ENCODE measurements at places on chromosomes 1 and 21. TPM values are rescaled to one million over a fixed set of nuclear protein-coding genes. Genes with fewer than 3 reads are reported as not detected.
A peak's percentile ranks its signal among the peaks of the same experiment; 100 is the strongest.

PGLYRP3 gene
- total RNA-seq, result not detected

- no peak for DNase-seq
These were observed 10.8 kb downstream of the AGT start for GRCh38 chr1:230702934-230703678.

FCRLB gene
- total RNA-seq, result not detected

DNA sequence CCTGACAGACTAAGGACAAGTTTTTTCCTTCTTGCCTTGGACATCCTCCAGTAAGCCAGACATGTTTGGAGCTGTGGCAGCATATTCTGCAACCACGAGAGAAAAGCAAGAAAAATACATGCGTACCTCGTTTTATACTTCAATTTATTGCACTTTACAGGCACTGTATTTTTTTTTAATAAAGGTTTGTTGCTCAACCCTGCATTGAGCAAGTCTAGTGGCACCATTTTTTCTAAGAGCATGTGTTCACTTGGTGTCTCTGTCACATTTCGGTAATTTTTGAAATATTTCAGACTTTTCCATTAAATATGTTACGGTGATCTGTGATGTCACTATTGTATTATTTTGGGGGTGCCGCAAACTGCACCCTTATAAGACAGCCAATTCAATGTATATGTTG lies 2.1 kb upstream of the SSX2IP start:
- no peak for DNase-seq

DNA sequence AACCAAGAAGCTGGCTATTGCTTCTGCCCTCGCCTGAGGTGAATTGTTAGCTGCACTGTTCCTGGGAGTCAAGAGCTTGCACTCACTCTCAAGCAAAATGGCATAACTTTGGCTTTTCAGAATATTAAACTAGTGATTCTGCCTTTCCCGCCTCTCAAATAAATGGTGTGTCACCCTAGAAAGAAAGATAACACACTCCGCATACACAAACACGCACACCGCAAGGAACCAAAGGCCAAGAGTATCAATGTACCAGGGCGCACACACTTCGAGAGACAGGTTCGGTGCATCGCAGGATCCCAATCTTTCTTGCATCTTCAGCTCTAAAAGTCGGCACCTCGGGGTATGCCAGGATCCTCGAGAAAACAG lies 470 bp upstream of the RTCA start:
- DNase-seq, result no peak

- DNase-seq, result no peak
These were observed 32.9 kb downstream of the VWA5B1 start for GRCh38 chr1:20323613-20323920.

- DNase-seq, result no peak
These were observed 173.0 kb upstream of the UBE2U start for GRCh38 chr1:64030411-64030810.

ADAM30 gene
- total RNA-seq, result not detected

FCRL4 gene
- total RNA-seq, result not detected

PADI2 gene
- 176 TPM for total RNA-seq

DNA sequence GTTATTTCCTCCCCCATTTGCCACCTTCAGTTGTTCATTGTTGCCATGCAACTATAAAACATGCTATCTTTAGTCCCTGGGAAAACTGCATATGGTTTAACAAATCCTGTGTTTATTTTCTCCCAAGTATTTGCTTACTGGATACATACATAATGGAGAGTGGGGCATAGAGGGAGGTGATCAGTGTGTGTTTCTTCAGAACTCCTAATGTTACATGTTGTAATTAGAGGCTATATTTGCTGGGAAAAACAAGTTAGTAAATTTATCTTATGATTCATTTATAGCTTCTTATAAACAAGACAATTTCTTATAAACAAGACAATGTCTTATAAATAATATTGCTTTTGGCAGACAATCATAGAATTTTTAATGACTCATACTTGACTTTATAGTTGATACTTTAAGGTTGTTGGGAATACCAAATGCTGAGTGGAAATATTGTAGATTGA lies 7.3 kb upstream of the GIPC2 start:
- DNase-seq, result no peak

- no peak for DNase-seq
These were observed 28.5 kb downstream of the SERINC2 start for GRCh38 chr1:31441558-31441957.

DNA sequence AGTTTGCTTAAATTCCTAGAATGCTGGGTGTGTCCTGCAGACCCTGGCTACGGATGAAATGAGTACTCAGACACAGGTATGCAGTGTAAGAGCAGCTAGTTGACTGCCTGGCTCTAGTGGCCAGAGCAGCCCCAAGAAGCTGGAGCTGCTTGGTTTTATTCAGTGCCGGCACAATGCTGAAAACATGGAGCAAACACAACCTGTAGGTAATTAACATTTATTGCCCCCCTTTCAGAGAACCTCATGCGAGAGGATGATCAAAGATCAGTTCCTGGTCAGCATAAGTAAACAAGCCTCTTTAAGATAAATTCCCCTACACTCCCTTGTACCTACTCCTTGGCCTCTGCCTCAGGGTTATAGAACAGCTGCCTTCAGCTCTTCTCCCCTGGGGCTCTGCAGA lies 43.2 kb downstream of the MRPS6 start:
- no peak for DNase-seq

DNA sequence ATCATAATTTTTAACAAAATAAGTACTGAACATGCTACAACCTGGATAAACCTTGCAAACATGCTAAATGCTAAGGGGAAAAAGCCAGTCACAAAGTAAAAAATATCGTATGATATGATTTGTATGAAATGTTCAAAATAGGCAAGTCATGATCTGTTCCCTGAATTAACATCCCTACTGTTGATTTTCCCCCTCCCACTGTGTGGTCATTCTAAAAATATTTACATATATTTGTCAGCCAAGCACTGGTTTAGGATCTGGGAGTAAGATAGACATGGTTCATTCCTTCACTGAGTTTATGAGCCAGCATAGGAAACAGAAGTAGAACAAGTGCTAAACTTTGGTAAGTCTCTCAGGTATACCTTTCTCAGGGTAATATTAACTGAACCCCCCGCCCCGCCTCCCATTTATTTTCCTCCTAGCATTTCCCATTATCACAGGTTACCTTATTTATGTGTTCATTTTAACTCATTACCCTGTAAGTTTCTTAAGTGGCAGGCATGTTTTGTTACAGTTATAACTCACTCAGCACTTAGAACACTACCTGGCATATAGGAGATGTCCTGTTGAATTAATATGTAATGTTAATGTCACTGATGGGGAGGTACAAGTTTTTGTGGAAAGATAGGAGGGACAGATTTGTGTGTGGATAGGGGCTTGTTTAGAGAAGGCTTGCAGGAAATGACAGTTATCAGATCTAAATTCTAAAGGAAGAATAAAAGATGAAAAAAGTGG lies 12.3 kb downstream of the UQCRH start:
- no peak for DNase-seq

PWP2 gene
- 3.9 TPM for total RNA-seq

DNA sequence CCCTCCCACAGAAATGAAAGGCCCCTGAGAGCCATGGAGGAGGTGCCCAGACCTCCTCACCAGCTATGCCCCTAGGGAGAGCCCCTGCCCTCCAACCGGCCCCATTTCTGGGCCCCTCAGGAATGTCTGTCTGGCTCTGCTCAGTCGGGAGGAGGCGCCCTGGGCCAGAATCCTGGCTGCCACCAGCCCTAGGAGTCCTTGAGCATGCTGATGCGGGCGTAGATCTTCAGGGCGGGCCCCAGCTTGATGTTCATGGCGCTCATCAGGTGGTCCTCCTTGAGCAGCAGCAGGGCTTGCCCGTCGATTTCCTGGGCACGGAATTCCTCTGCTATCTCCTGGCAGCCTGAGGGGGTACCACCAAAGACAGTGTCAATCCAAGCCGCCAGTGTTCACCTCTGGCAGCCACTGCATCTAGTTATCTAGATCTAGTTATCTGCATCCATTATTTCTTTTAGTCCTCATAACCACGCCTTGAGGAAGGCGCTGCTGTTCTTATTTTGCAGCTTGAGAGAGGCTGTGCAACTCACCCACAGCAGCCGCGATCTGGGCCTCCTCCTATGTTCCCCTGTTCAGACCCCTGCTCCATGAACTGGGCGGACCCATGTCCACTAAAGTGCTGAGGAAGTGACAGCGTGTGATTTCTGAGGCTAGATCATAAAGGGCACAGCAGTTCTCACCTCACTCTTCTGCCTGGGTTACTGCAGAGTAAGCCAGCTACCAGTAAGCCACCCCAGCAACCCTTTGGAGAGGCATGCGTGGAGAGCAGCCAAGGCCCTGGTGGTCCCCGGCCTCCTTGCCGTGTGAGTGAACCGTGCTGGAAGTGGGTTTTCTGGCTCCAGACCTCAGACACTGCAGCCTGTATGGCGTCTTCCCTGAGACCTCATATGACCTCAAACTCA lies 4.0 kb upstream of the A3GALT2 start:
- peak; percentile 10 for DNase-seq

DNA sequence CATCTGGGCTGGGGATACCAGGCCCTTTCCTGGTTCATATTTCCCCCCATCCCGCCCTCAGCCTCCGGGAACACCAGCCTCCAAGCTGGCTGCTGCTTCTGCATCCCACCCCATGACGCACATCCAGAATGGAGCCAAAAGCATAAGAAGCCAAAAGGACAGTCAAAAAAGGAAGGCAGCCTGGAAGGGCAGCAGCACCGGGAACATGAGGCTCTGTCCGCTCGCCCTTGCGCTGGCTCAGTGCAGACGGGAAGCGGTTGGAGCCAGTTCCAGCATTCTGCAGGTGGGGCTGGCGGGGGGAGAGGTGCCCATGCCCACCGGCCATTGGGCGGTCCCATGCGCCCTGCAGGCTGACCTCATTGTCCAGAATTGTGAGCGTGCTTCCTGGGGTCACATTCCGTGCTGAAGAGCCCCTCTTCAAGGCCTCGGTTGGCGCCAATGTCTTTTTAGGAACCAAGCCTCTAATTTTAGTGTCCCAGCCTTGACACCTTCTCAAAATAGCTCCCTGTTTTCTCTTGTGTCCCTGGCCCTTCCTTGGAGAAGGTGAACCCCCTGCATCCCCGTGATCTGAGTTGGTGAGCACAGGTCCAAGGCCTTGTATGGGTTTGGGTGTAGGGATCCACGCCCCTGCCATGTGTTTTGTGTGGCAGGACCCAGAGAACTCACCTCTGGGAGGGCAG lies 28.4 kb upstream of the NPPB start:
- DNase-seq, result peak; percentile 52

DNA sequence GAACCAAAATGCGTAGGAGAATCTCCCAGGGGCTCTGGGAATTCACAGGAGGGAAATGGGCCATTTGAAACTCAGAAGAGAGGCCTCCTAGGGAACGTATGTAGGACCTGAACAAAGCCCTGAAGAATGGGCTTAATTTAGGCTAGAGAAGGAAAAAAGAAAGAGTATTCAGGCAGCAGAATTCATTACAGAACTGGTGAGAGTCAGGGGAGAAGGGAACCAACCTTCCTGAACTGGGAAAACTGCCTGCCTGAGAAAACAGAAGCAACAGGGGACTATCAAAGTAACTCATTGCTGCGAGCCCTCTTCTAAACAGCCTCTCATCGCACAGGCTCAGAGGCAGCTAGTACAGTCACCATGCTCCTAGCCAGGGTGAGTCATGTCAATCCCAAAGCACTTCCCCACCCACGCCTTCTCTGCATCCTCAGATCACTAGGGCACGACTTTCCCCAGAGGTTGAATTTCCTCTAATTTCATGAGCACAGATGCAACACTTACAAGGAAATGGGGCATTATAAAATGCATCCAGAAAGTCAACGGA lies 98.1 kb downstream of the ADSS2 start:
- DNase-seq, result peak; percentile 30

DNA sequence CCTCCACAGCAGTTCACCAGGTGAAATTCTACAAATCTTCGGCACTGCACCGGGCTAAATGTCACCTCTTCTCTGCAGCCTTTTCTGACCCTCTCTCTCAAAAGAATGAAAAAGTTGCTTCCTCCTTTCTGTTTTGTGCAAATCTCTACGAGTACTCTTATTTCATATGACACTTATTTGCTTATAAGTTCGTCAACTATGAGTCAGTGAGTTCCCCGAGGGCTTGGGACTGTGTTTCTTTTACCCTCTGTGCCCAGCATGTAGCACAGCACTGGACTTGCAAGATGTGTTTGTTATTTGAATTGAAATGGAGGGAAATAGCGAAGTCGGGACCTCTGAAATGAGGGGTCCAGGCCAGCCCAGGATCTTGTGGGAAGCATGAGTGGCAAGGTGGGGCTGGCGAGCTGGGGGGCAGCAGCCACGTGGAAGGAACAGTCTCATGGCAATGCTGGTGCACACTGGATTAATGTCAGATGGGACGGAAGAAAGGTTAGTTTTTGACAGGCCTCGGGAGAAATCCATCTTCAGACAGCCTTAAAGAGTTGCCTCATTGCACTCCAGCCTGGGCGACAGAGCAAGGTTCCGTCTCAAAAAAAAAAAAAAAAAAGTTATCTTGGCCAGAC lies 6.2 kb downstream of the SLC6A9 start:
- DNase-seq, result no peak

GRCh38 chr1:188363943-188364342 lies 1535.2 kb downstream of the PLA2G4A start:
- no peak for DNase-seq

- no peak for DNase-seq
These were observed 25.7 kb downstream of the PRMT2 start for GRCh38 chr21:46661211-46661625.

DNA sequence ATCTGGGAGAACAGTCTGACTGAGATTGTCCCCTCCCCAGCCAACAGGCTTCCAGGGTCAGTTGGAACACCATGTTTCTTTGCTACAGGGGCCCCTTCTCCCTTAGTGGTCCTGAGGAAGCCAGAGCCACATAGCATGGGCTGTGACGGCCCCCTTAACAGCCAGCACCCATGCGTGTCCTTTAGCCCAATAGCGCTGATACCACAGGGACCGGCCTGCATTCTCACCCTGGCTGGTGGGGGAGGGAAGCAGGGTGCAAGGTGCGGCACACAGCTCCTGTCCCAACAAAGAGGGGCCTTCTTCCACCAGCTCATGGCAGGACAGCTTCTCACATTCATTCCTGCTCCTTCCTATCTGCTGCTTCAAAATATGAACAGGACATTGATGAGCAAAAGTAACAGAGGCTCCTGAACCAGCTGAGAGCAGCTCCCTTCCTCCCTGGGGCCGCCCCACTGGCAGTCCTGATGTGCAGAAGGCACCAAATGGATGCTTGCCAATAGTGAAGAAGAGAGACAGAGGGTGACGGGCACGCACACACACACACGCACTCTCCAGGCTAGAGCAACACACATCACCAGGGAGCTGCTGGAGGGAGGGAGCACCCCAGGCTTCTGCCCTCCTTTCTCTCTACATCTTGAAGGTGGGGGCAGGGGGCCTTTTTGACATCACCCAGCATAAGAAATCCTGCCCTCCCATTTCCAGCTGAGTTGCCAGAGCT lies 99.4 kb downstream of the CRYAA start:
- no peak for DNase-seq
